NCI-H1092 treated with DMSO at 0.1 percent for 48 hours (cell line): ENCODE measurements at places on chromosomes 1 and 21.

DNA sequence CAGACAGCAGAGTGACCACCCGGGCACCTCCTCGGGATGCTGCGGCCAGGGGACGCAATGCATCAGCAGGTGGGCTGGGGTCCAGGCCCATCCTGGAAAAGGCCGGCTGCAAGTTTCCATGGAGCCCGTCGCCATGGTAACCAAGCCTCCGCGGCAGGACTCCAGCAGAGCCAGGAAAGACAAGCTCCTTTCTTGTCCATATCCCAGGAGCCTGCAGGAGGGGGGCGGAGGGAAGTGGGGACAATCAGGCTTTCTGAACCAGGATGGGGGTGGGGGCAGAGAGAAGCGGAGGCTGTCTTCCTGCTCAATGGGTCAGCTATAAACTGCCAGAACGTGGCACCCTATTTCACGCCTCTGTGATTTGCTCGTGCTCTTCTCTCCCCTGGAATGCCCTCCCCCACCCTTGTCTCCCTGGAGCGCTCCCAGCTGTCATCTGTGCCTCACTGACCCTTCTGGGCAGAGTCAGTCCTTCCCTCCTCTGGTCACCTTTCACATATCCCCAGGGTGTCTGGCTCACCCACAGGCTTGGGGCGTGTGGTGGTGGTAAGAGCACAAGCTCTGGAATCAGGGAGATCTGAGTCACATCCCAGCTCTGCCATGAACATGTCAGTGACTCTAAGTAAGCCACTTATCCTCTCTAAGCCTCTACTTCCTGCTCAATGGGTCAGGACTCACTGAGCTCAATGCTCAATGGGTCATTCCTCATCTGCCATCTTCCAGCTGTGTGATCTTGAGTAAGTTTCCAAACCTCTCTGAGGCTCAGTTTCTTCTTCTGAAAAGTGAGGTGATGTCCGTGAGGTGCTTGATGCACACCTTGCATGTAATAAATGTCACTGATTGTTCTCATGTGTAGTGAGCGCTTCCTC is 58.9 kb upstream of the LAPTM5 start:
- DNase-seq, result peak; percentile 20

DNA sequence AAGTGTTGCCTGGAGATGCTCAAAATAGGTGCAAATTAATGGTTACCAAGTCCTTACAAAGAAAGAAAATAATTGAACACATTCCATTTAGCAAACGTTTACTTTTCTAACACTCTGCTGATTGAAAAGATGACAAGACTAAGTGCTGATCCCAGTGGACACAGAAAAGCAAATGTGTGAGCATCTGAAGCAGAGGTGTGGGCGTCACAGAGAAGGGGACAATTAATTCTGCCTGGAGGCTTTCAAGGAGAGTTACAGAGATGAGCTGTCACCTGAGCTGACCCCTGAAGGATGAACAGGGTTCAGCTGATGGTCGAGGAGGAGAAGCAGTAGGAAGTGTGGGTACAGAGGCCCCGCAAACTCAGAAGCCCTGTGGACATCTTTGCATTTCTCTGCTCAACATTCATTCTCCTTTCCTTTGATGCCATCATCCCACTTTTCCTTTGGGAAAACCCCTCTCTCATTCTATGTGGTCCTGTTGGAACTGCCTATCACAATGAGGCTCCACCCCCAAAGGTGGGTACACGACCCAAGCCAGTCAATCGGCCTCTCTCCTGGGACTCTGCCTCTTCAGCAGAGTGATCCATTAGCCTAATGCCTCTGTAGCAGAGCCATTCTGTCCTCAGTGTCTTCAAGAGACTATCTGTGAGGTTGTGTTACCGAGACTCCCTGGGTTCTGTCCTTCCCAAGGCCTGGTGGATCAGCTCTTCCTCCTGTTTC is 17.2 kb upstream of the PLA2G2E start:
- DNase-seq, result no peak

GRCh38 chr1:203629507-203630082 is 3.0 kb downstream of the ATP2B4 start:
- DNase-seq, result no peak

- DNase-seq, result no peak
Measured at GRCh38 chr21:46060596-46061061, 37.3 kb upstream of the COL6A2 start.

- DNase-seq, result no peak
Measured at GRCh38 chr1:57520743-57521515, 97.1 kb upstream of the DAB1 start.

DNA sequence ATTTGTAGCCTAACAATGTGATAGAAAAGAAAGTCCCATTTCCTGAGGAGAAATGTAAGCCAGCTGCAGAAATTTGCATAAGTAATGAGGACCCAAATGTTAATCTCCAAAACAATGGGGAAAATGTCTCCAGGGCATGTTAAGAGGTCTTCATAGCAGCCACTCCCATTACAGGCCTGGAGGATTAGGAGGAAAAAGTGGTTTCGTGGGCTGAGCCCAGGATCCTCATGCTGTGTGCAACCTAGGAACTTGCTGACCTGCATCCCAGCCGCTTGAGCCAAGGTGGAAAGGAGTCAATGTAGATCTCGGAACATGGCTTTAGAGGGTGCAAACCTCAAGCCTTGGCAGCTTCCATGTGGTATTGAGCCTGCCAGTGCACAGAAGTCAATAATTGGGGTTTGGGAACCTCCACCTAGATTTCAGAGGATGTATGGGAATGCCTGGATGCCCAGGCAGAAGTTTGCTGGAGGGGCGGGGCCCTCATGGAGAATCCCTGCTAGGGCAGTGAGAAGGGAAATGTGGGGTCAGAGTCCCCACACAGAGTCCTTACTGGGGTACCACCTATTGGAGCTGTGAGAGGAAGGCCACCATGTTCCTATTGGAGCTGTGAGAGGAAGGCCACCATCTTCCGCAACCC is 14.2 kb upstream of the F13B start:
- DNase-seq, result no peak
